NCI-H460 (cell line): ENCODE measurements at places on chromosomes 7 and 10. TPM values are rescaled to one million over a fixed set of nuclear protein-coding genes. Genes with fewer than 3 reads are reported as not detected.

HECTD2 gene
- total RNA-seq: 14.0 and 17.1 TPM in 2 replicates

SPDYE2 gene
- total RNA-seq: not detected in 2 replicates

MASTL gene
- total RNA-seq: 18.9 and 19.6 TPM in 2 replicates

TUBAL3 gene
- total RNA-seq: 1.6 and 1.9 TPM in 2 replicates

SPDYE18 gene
- total RNA-seq: 0.40 TPM in 1 of 2 replicates, not detected in the other

OR13A1 gene
- not detected in 2 replicates for total RNA-seq

- no peak for DNase-seq
Observed at GRCh38 chr7:55550010-55550663, 22.2 kb downstream of the VOPP1 start.

- no peak for DNase-seq
Observed at GRCh38 chr10:78907551-78908211, 161.1 kb upstream of the ZMIZ1 start.

GRCh38 chr7:19109000-19109946 is 8.2 kb downstream of the TWIST1 start:
- DNase-seq: no peak

- peak; percentile 67 for DNase-seq
Observed at GRCh38 chr10:79070606-79071395, 2.0 kb downstream of the ZMIZ1 start.

DNA sequence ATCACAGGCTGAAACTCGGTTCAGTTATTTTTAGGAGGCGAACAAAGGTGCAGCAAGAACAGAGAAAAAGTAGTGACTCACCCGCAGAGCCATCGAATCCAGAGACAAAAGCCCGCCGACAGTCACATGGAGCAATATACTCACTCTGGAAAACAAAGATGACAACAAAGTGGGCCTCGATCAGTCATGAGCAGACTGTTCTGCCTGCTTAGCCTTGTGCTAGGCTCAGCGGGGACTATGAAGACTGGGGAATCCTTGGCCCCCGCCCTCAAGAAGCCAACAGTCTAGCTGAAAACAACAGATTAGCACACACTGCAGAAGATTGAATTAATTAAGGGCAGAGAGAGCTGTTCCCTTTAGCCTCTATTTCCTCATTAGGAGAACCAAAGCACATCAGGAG is 30.4 kb downstream of the XPNPEP1 start:
- no peak for DNase-seq

DNA sequence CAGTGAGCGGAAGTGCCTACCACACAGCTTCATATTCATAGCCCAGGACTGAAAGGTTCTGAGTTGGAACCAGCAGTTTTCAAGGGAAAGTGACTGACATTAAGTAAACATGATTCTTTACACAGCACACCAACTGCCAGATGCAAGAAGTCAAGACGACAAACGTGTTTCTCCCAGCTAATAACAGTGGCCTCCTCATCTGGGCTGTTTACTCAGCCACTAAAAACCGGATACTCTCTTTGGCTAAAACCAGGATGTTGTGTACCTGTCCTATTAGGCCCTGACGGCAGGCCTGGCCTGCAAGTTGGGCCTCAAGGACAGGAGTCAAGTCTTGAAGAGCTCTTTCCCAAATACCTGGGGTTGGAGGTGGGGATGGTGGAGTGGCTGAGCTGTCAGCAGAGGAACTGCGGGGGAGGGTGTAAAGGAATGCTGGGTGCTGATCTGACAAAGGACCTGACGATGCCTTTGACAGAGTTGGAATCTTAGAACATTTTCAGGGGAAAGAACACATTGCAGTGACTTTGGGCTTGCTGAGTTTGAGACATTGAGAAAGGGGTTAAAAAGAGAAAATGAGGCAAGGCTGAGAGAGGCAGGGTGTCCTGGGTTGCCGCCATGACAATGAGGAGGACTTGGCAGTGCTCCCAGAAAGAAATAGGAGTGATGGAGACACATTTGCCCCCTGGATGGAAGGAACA is 57.7 kb downstream of the STEAP1B start:
- no peak for DNase-seq

DNA sequence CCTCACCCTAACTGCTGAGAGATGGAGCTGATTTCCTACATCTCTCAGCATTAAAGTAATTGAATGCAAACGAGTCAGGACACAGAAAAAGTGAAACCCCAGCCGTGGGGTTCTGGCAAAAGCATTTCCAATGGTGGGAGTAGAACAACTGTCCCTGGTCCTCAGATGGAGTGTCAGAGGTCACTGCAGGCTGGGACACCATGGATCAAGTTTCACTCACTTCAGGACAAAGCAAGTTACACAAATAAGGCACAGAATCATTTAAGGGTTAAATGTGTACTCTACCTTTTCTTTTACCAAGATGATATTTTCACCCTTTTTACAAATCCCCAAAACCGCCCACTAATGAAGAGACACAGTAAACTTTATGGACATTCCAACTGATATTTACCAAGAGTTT is 607.8 kb downstream of the PARD3 start:
- DNase-seq: no peak

DNA sequence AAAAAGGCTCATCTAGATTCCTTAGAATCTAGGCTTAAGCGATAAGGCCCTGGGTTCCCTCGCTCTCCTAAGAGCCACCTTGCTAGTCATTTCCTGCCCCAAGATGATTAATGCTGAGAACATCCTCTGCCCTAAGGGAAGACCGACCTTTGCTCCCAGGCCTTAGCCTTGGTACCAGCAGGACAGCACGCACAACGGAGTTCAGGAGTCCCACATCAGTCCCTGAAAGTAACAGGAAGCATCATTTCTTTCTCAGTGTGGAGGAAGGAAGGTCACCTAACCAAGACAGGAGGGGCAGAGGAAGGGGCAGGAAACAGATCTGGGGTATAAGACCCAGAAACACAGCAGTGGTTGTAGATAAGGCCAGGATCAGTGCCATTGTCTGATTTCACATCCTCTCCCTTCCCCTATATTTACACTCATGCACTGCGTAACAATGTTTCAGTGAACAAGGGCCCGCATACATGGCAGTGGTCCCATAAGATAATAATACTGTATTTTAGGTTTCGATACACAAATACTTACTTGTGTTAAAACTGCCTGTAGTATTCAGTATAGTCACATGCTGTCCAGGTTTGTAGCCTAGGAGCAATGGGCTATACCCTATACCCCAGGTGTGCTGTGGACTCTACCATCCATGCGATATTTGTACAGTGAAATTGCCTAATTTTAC is 8.1 kb upstream of the FAM107B start:
- DNase-seq: peak; percentile 67

- peak; percentile 59 for DNase-seq
Observed at GRCh38 chr7:100465702-100466311, 1.7 kb upstream of the SPACDR start.

DNA sequence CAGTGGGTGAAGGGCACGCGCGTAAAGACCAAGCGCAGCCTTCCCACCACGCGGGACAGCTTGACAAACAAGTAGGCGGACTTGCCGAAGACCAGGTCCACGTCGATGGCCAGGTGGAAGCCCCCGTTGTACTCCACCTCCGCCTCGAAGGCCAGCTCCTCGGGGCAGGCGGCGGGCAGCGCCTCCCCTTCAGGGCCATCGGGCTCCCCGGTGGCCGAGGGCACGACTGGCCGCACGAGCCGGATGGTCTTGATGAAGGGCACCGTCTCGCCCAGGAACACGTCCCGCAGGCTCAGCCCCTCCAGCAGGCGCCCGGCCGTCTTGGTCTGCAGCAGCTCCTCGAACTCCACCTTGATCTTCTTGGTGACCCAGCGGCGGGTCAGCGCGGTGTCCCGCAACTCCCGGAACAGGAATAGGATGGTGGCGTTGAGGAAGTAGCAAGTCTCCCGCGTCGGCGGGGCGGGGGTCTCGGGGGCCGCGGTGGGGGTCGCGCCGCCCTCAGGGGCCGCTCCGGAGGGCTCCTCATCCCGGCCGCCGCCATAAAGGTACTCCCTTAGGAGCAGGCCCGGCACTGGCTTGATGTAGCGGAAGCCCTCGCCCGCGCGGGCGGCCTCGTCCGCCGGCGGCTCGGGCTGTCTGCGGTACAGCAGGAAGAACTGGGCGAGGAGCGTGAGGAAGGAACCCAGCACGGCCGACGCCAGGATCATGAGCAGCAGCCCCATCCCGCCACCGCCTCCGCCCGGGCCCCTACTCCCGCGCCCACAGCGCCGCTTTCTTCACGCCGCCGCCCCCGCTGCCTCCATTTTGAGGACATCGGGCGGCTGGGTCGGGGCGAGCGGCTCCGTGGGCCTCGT is 507 bp downstream of the PDZD8 start:
- DNase-seq: no peak

DNA sequence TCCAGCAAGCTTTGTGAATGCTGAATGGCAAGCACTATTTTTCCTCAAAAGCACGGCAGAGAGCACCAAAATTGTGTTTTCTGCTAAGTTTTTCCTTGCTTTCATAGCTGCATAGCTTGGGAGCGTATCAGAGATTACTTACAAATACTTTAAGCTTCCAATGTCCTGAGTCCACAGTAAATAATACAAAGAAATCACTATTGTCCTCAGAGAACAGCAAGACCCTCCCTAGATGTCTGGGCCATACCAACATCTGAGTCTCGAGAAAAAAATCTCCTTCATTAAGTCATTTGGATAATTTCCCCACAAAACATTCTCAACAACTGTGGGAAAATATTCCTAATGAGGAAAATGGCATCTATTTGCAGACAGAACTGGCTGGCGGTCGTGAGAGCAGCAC is 41.7 kb downstream of the SGMS1 start:
- DNase-seq: no peak
